ENCODE measurements at places on chromosomes 4 and X.

- no peaks in the 10 kb centered on the region for H3K4me1 ChIP-seq
- no peak overlapping the region for H3K27ac ChIP-seq
- no peaks in the 10 kb centered on the region for H3K36me3 ChIP-seq
- H3K27me3 ChIP-seq: no peaks in the 10 kb centered on the region
- H3K4me3 ChIP-seq: no peak overlapping the region
- DNase-seq: no peak
Observed at GRCh38 chr4:71827826-71828225, 43.9 kb upstream of the GC start.

GRCh38 chr4:26621366-26621765 lies 37.5 kb downstream of the TBC1D19 start:
- no peak overlapping the region for H3K27ac ChIP-seq
- peaks cover 5% of the 10 kb centered on the region for H3K4me1 ChIP-seq
- peaks cover 19% of the 10 kb centered on the region for H3K36me3 ChIP-seq
- no peaks in the 10 kb centered on the region for H3K27me3 ChIP-seq
- no peak for DNase-seq

- peaks cover 30% of the 10 kb centered on the region for H3K4me1 ChIP-seq
- H3K4me3 ChIP-seq: no peak overlapping the region
- H3K36me3 ChIP-seq: peaks cover 58% of the 10 kb centered on the region
- H3K27ac ChIP-seq: peak overlapping the region; percentile 83
- H3K27me3 ChIP-seq: no peaks in the 10 kb centered on the region
- DNase-seq: no peak
Observed at GRCh38 chr4:145132511-145133098, 34.5 kb downstream of the ABCE1 start.

DNA sequence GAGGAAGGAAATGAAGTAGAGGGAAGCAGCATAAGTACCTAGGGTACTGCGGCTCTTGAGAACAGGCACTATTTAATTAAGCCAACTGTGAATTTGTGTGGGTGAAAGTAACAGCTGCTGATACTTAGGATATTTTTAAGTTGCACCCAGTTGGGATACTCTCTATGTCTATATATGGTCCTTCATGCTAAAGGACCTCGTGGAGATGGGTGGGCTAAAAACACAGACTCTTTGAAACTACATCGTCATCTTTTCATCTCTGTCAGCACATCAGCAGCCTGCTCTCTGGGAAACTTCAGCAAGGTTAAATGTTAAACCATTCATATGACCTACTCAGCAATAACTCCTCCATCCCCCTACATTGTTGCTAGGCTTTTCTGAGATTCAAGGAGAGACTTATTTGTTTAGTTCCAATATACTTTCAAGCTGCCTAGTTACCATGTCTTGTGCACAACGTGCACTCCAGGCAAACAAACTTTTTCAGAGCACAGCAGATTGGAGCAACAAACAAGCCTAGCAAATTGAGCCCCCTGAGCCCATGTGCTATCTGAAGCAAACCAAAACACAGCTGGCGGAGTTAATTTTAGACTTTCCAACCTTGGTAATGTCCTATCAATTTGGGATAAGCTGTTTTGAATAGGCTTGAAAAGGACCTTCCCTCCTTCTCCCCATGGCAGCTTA lies 6.2 kb upstream of the MOB1B start:
- no peaks in the 10 kb centered on the region for H3K27me3 ChIP-seq
- no peak overlapping the region for H3K4me3 ChIP-seq
- DNase-seq: no peak
- H3K36me3 ChIP-seq: no peaks in the 10 kb centered on the region
- no peak overlapping the region for H3K27ac ChIP-seq

GRCh38 chr4:74327762-74328161 lies 19.5 kb downstream of the EPGN start:
- H3K4me1 ChIP-seq: no peaks in the 10 kb centered on the region
- peaks cover 7% of the 10 kb centered on the region for H3K36me3 ChIP-seq
- H3K4me3 ChIP-seq: no peak overlapping the region
- DNase-seq: no peak
- peaks cover 6% of the 10 kb centered on the region for H3K27me3 ChIP-seq
- no peak overlapping the region for H3K27ac ChIP-seq

GRCh38 chr4:3644849-3645627 lies 112.8 kb upstream of the LRPAP1 start:
- no peak overlapping the region for H3K4me3 ChIP-seq
- peaks cover 3% of the 10 kb centered on the region for H3K27me3 ChIP-seq
- no peak for DNase-seq
- no peak overlapping the region for H3K27ac ChIP-seq

All from naive thymus-derived CD8-positive, alpha-beta T cell (primary cell).